A549 treated with Mapracorat at 1 μM for 4 hours (cell line): ENCODE measurements at places on chromosomes 1 and 21. TPM values are rescaled to one million over a fixed set of nuclear protein-coding genes. Genes with fewer than 3 reads are reported as not detected.

Gene GRIK3
- total RNA-seq = not detected in 5 replicates

Gene PPIH
- total RNA-seq = 58.6 to 73.0 TPM (median 63.3 TPM) in 5 replicates

Gene CACNA1S
- total RNA-seq = not detected in 5 replicates

Gene PALMD
- total RNA-seq = 0.22 to 0.52 TPM (median 0.37 TPM) in 5 replicates

Gene RAB3B
- 5.3 to 9.0 TPM (median 6.0 TPM) in 5 replicates for total RNA-seq
